Stimulated activated CD4-positive, alpha-beta T cell treated with anti-CD3 and anti-CD28 coated beads, Interleukin-15, amount 100 ng/mL, for 1 hour (primary cell): ENCODE measurements at places on chromosomes 2 and 18.

- DNase-seq = no peak
Measured at GRCh38 chr2:63463142-63463541, 125.1 kb downstream of the WDPCP start.

- DNase-seq = no peak
Measured at GRCh38 chr2:30492619-30493018, 45.6 kb downstream of the LCLAT1 start.

GRCh38 chr2:100043891-100044255 is 98.5 kb downstream of the AFF3 start:
- no peak for DNase-seq

DNA sequence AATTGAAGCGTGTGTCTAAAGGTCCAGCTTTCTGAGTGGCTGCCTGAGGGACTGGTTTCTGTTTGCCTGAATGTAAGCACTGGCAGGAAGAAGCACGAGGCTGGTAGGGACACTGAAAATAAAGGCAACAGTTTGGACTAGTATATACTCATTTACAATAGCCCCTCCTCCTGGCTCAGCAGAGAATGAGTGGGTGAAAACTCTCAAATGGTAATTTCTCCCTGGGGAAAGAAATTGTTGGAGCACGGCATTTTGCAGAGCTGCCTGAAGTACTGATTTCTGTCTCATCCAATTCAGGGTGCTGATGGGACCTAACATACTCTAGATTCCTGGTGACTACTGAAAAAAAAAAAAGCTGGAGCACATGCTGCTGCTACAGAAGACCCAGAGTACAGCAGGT is 17.3 kb upstream of the SPP2 start:
- no peak for DNase-seq

DNA sequence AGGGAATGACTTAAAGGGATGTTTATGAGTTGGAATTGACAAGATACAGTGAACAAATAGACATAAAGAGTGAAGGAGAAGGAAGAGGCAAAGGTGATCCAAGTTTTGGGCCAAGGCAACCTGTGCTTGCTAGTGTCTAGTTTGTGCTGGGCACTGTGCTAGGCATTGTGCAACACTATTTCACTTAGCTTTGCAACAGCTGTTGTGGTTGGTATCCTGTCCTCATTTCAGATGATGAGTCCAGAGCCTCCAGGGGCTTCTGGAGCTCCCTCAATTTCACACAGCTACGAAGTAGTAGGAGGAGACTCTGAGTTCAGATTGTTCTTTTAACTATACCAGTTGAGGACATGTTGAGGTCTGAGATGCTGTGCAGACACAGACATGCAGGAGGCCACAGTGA is 18.1 kb upstream of the LOXHD1 start:
- no peak for DNase-seq

DNA sequence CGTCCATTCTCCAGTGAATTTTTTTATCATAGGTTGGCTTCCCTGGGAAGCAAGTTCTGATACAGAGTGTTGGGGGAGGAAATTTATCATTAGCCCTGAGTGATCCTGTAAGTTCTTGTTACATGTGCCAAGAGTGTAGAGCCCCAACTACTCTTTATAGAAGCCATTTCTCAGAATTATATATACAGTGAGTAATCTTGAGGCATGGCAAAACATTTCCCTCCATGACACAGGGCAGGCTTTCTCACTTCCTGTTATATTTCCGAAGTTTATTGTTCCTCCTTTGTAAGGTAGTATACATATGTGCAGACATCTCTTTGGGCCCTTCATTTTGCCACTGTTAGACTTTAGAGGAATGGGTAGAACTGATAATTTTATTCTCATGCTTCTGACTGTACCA is 484.7 kb upstream of the NRXN1 start:
- DNase-seq = no peak

DNA sequence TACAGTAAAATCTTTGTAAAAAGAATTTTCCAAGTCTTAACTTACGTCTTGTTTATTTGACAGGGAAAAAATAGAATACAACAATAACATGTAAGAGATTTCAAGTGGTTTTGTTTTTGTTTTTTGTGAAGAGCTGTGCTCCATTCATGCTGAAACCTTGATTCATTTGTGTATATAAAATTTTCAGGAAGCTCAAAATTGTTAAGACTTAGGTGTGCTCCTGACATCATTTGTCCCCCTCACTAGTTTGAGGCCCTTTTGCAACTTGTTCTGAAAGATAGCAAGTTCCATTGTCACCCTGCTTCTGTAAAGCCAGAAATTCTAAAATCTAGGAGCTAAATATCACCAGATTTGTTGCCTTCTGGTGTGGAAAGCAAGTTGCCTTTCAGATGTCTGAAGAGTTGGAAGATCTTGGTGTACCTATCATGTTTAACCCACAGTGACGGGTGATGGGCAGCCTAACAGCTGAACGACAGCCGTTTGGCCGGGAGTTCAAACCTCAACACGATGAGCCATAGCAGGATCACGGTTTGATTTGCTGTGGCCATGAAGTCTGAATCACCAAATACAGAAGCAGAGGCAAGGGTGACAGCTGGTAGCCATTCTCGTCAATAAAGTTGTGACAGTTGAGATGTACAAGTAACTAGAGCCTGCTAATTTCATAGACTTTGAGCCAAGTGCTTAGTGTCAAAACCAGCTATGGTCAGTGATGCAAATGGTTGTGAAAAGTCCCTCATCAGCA is 205.5 kb upstream of the SP5 start:
- no peak for DNase-seq

DNA sequence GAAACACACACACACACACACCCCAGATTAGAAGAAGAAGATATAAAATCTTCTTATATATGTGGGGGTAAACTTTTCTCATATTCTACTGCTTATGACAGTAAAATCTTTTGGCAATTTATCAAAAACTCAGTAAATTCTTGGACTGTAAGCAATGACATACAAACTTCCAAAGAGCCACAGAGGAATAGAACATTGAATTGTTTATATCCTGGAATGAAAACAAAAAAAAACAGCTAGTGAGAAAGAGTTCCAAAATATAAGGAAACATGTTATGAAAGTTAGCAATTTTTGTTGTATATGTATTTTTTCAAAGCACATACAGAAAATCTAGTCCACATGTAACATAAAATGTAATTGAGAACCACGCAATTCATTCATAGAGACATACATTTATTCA is 764.9 kb downstream of the DSC3 start:
- no peak for DNase-seq

GRCh38 chr2:195456771-195457170 is 200.3 kb upstream of the SLC39A10 start:
- no peak for DNase-seq

DNA sequence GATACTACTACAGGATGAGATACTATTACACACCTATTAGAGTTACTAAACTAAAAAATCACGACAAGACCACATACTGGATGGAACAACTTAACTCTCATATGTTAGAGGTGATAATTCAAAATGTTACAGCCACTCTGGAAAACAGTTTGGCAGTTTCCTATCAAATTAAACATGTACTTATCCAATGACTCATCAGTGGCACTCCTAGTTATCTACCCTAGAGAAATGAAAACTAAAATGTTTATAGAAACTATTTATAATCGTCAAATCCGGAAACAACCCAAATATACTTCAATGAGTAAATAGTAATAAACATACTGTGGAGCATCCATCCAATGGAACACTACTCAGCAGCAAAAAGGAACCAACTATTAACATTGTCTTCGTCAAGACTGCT is 137.0 kb upstream of the RBBP8 start:
- DNase-seq = no peak

DNA sequence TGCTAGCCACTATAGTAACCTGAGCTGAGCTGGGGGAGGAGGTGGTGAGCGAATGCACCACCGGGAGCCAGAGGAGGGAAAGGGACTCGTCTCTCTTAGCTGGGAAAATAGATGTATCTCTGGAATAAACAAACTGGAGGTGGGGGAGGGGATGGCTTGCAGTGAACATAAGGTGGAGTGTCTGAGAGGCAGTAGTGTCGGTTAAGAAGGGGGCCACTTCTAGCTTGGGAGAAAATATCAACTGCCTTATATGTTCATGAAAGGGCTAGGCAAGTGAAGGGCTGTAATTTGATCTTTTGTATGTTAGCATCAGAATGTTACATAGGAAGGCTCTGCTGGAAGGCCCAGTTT is 2.2 kb downstream of the SETBP1 start:
- DNase-seq = no peak

DNA sequence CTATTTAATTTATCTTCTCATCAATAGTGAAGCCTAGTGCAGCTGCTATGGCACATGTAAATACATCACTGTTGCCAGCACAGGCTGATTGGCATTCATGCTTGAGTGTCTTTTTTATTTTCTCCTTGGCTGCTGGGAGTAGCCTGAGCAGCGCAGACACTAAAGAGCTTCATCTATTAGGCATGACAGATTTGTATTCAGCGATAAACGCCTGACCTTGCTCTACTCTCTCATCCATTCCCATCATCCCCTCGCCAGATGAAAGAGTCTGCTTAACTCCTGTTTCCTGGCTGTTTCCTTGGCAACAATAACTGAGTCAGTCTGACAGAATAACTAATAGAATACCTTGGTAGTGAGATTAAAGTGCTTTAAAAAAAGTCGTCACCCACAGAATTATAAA is 753.6 kb downstream of the DCC start:
- DNase-seq = no peak

- no peak for DNase-seq
Measured at GRCh38 chr2:201707753-201708152, 9.3 kb upstream of the MPP4 start.

DNA sequence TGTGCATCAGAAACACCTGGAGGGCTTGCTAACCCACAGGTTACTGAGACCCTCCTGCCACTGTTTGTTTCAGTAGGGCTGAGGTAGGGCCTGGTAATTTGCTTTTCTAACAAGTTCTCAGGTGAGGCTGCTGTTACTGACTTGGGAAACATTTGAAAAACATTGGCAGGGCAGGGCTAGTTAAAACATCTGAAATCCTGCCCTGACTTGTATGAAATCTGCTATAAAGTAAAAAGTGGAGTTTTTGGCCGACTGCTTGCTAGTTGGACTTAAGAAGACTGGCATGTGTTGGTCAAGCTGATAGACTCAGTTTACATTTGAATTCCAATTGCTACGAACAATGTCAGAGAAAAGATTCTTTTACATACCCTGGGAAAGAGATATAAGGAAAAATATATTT is 111.6 kb upstream of the DLX2 start:
- DNase-seq = no peak

DNA sequence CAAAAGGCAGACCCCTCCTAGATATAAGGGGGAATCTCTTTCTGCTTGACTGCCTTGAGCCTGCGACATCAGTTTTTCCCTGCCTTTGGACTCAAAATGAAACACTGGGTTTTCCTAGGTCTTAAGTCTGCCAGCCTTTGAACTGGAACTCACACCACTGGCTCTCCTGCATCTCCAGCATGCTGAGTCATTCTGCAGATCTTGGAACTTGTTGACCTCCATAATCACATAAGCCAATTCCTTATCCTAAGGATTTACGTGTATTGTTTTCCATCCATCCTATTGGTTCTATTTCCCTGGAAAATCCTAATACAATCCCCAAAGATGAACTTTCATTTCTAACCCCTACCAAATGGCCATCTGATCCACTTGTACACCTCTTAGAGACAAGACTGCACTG is 88.0 kb downstream of the AFF3 start:
- DNase-seq = no peak

GRCh38 chr2:85537600-85538506 is 1.1 kb upstream of the MAT2A start:
- DNase-seq = peak; percentile 9

DNA sequence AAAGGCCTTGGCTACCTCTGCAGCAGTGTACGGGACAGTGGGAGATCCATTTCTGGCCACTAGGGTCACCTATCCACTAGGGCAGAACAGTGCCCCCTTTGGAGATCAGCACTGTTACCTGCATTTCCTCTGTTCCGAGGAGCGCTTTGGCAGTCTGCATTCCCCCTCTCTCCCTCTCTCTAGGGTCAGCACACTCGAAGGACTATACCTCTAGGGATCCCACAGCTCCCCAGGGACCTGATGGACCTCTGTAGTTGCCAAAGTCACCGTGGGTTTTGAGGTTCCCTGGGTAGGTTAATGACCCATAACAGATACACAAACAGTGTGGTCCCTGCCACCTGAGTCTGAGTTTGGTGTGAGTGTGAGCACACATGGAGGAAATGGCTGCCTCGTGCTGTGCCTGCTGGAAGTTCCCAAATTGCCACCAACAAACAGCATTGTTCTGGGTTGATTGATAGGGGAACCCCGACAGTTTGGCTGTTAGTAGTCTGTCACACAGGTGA is 99.8 kb upstream of the VWC2L start:
- DNase-seq = no peak

DNA sequence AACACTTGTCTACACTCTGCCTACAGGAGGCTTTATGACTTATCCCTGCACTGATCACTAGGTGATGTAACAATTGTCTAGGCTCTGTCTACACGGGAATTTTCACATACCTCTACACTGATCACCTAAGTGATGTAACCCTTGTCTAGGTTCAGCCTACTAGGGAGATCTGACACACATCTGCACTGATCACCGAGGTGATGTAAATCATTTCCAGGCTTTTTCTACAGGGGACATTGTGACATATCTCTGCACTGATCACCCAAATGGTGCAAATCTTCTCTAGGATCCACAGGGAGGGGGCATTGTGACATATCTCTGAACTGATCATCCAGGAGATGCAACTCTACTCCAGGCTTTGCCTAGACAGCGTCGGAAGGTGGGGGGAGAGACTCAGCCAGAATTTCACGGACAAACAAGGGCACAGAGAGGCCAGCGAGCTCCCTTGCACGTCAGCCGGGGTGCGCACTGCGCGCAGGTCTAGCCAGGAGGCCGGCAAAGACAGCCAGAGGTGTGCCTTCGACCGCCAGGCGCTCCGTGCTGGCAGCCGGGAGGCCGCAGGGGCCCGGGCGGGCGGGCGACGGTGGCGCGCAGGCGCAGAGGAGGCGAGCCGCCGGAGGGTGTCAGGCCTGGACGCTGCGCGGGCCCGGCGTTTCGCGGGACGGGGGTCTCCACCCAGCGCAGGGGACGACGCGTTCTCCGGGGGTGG is 46.9 kb upstream of the USP14 start:
- peak; percentile 52 for DNase-seq

GRCh38 chr18:23377669-23378301 is 75.3 kb upstream of the RIOK3 start:
- DNase-seq = no peak

DNA sequence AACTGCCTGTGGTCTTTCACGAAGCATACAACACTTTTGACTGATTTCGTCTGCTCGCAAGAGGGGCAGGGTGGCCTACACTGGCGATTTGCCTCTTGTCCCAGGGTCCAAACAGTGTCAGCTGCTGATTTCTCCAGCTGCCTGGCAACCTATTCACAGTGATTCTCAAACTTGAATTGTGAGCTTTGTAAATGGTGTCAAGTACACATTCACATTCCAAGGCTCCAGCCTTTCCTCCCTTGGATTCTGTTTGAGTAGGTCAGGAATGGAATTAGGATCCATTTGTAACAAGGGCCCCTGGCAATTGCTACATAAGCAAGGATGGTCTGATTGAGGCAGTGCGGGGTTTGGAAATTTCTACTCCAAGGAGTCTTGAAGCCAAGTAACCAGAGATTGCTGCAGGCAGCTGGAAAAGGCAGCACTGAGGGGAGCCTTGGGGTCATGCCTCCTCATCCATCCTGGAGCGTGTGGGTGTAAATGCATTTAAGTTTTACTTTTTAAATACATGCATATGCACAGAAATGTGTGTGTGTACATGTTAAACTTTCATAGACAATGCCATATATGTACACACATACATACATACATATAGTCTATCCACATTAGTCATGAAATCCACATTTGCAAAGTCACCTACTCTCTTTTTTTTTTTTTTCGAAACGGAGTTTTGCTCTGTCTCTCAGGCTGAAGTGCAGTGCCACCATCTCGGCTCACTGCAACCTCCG is 86.8 kb upstream of the UXS1 start:
- DNase-seq = no peak

GRCh38 chr2:74525717-74526648 is at the start of gene DQX1:
DQX1 (minus strand) TSS chr2:74526231; CDS start chr2:74525729, 502 bp downstream.
- no peak for DNase-seq
